ENCODE measurements at places on chromosomes 16 and 17.

DNA sequence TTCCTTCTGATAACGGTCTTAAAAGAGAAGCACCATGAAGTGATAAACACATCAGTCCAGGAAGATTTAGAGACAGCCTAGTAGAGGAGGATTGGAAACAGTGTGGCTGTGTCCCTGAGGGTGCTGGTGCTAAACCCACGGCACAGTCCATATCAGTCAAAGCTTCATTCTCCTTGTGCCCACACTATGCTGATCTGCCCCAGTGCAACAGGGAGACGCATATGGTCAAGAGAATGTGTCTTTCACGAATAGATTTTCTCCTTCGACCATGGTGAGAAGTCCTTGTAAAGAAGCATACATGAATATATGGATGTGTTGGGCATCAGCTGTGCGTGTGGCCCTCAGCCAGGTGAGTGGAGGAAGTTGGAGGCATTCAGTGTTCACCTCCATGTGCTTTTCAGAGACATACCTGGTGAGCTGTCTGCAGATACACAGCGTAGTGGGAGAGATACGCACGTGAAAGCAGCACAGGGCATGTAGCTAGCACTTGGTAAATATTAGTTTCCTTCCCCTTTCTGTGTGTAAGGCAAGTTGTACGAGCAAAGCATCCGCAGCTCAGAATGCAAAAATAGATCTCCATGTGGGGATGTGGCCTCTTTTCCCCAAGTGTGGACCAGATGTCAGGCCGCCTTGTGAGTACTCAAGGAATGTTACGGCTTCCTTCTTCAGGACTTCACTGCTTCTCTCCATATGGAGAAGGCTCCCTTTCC lies 29.4 kb downstream of the HLF start:
- no peak for DNase-seq

- no peak for DNase-seq
Observed at GRCh38 chr16:6562986-6563385, 769.7 kb upstream of the RBFOX1 start.

DNA sequence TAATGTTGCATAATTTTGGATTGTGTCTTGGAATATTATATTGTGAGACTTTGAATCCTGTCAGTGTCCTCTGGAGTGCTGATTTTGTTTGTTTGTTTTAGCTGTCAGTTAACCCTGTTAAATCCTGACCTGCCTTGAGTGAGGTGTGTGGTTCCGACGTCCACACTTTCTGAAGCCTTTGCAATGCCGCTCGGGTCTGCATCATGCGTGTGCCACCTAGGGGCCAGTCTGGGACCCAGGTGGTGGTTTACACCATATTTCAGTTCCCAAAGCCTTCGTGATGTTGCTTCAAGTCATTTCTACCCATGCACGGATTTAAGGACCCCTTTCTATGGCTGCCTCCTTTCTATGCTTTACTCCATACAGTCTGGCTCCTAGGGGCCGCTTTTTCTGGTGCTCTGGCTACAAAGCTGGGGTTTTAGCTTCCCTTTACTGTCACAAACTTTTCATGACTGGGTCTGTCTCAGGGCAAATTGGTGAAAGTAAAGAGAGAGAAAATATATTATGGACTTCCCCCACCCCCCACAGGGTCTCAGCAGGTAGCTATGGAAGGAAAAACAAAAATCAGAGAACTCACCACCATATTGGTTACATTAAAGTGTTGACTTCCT lies 11.4 kb upstream of the OR4D1 start:
- DNase-seq, result peak; percentile 53

- DNase-seq, result peak; percentile 45
Observed at GRCh38 chr17:78127888-78128550, 536 bp downstream of the TMC6 start.

- DNase-seq, result no peak
Observed at GRCh38 chr16:29876217-29876593, 13.2 kb upstream of the CDIPT start.

DNA sequence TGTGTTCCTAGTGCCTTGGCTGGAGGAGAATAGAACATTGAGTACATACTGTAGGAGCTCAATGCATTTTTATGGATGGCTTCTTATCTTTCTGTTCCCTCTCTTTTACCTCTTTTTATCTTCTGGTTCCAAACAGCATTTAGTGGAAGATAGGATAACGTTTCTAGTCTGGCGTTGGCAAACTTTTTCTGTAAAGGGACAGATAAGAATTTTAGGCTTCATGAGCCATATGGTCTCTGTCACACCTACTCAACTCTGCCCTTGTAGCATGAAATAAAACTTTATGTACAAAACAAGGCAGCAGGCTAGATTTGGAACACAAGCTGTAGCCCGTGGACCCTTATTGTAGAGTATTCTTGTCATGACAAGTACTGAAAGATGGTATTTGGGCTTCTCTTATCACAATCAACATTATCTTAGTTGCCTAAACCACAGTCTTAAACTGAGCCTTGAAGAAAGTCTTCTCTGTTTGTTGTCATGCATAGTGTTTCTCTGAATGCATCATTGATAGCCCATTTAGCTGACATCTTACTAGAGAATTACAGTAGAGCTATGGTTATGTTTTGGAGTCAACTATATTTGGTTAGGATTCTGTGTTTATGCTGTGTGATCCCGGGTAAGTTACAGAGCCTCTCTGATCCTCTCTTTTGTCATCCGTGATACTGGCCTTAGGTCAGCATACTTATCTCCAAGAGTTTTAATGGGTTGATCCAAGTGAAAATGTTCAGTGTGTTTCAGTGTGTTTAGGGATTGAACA lies 80.2 kb downstream of the HS3ST4 start:
- DNase-seq, result no peak

- peak; percentile 11 for DNase-seq
Observed at GRCh38 chr17:2138761-2139160, 83.9 kb downstream of the HIC1 start.

DNA sequence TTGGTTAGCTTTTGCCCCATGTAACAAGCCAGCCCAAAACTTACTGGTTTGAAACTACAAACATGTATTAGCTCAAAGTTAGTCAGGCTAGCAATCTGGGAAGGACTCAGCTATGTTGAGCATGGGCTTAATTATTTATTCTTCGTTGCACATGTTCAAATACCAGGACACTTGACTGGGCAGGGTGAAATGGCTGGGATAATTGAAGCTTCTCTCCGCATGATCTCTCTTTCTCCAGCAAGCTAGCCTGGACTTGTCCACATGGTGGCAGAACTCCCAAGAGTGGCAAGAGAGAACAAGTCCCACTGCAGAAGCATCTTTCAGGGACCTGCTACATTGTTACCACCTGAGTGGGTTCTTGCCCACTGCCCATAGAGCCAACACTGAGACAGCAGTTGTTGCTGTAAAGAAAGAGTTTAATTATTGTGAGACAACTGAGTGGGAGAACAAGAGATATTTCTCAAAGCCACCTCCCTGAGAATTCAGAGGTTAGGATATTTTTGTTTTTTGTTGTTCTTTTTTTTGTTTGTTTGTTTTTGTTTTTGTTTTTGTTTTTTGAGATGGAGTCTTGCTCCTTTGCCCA lies 16.8 kb upstream of the ATF7IP2 start:
- DNase-seq, result no peak

- no peak for DNase-seq
Observed at GRCh38 chr16:70466805-70467076, 12.3 kb downstream of the FCSK start.

DNA sequence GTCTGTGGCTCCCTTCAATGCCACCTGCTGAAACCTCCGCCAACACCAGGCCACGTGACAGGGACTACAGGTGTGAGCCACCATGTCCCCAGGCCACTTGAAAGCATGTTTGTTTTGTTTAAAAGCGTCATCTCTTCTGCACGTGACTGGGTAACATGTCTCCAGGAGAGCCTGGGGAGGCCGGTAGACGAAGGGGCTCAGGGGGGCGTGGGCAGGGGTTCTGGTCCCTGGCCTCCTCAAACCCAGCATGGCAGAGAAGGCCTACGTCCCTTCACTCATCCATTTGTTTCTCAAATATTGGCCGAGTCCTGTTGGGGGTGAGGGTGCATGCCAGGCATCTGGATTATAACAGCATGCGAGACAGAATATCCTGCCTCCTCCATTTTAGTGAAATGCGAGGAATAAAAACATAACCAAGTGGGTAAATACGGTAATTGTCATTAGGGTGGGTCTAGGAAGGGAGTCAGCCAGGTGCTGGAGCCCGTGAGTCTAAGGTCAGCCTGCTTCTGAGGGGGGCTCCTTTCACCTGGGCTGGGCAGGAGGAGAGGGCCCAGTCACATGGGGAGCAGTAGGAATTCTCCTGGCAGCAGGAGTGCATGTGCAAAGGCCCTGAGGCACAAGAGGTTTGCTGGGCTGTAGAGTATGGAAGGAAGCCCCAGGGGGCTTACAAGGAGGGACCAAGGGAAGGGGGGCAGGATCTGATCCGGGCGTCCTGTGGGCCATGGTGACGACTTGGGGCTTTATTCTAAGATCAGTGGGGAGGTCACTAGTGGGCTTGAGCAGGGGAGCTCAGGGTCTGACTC lies 26.8 kb upstream of the CIBAR2 start:
- peak; percentile 57 for DNase-seq

- no peak for DNase-seq
Observed at GRCh38 chr17:31492880-31493655, 101.6 kb downstream of the RAB11FIP4 start.

GRCh38 chr17:75602644-75603043 lies 15.0 kb downstream of the MYO15B start:
- no peak for DNase-seq

- DNase-seq, result peak; percentile 62
Observed at GRCh38 chr17:64107500-64108236, 22.3 kb downstream of the ERN1 start.

GRCh38 chr16:12553191-12553590 lies 250.5 kb downstream of the CPPED1 start:
- no peak for DNase-seq

DNA sequence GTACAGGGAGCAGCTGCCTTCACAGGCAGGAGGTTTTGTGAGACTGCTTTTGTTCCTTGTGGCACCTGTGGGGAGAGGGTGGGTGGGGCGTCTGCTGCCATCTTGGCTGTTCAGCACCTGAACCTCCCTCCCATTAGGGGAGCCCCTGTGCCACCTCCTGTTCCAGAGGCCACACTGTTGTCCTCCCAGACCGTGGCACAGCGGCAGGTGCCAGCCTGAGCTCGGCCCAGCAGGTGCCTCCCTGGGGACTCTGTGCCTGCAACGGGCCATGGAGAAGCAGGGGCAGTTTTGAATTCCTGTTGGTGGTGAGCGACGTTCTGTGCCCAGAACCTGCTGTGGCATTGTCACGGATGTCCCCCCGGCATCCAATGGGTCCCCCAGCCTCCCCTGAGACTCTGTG lies 9.9 kb downstream of the LGALS3BP start:
- no peak for DNase-seq

- DNase-seq, result no peak
Observed at GRCh38 chr16:52634104-52634503, 87.2 kb upstream of the TOX3 start.

- no peak for DNase-seq
Observed at GRCh38 chr17:63171428-63172393, 205.7 kb downstream of the TANC2 start.

- peak; percentile 24 for DNase-seq
Observed at GRCh38 chr16:31696968-31697743, 169.5 kb downstream of the AHSP start.

- DNase-seq, result no peak
Observed at GRCh38 chr17:21525464-21526130, 149.4 kb downstream of the KCNJ12 start.

- no peak for DNase-seq
Observed at GRCh38 chr17:58007781-58008706, 998 bp upstream of the SRSF1 start.

DNA sequence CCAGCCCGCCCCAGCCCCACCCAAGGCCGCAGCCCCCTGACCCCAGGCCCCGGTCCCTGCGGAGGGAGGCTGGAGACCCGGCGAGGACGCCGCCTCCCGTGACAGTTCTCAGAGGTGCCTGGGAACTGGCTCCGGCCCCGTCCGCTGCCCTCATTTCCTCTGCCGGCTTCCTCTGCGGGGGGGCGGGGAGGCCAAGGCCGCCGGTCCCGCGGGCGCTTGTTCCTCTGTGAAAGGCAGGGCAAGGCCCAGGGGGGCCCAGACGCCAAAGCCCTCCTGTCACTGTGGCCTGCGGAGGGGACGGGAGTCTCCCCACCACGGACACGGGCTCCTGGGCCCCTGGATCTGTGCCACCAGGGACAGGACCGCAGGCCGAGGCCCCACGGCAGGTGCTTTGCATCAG lies 5.0 kb upstream of the PVALEF start:
- no peak for DNase-seq

GRCh38 chr16:57815987-57816745 lies 13.9 kb upstream of the KIFC3 start:
- peak; percentile 96 for DNase-seq

DNA sequence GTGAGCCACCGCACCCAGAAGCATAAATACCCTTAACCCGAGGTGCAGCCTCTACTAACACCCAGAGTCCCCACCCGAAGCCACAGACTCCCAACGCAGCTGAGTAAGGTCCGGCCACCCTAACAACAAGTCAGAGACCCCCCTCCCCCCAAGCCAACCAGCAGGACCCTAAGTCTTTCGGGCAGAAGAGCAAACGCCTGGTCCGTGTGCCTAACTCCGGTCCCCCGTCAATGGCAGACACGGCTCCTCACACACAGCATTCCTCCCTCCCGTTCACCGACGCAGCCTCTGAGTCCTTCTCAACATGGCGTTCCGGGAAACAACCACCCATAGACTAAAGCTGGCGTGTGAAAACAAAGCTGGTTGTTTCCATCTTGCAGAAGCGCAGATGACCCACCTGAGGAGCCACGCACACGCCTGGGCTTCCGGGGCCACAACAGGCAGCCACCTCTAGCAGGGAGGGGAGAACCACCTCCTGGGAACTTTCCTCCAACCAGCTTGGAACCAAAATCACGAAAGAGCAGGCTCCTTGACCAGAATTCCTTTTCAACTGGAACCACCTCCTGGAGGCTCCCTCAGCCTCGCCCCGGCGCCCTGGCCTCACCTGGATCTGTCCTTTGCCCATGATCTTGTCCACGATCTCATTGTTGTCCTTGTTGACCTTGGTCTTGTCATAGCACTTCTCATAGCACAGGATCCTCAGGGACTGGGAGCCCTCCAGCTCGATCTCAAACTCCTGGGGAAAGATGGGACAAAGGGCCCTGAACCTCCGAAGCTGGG lies 52.7 kb downstream of the TIMM22 start:
- DNase-seq, result no peak

- peak; percentile 82 for DNase-seq
Observed at GRCh38 chr17:83079352-83079747, at the start of gene METRNL. TSS of gene METRNL (plus strand) at chr17:83079609. CDS start at chr17:83079816, 207 bp downstream.

GRCh38 chr17:13316657-13317056 lies 285.1 kb downstream of the HS3ST3A1 start:
- DNase-seq, result no peak

DNA sequence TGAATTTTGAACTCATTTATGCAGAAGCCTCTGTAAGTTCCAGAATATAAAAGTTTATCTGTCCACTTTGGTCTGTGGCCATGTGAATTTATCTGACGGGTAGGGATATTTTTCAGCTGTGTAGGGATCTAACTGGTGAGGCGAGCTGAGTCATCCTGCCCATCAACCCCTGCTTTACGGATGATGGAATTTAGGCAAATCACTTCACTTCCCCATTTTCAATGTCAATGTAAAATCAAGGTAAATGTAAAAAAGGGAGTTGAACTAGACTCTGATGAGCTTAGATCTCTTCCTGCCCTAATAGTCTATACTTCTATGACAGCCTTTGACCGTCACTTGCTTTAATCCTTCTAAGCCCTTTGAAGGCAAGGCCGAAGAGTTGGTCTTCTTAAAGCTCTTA lies 2.6 kb downstream of the SLC16A6 start:
- no peak for DNase-seq

Measured in RPMI8226 (cell line).